ENCODE measurements at places on chromosomes 16 and 17. TPM values are rescaled to one million over a fixed set of nuclear protein-coding genes. Genes with fewer than 3 reads are reported as not detected.

SEZ6L2 gene
- 7.2 TPM for total RNA-seq

LGALS9 gene
- 17.4 TPM for total RNA-seq

KRT9 gene
- total RNA-seq: 0.44 TPM

DNAAF1 gene
- not detected for total RNA-seq

OTOP3 gene
- not detected for total RNA-seq

RNF43 gene
- 19.0 TPM for total RNA-seq

LPO gene
- total RNA-seq: 0.29 TPM

CASKIN2 gene
- 10.0 TPM for total RNA-seq

GLTPD2 gene
- not detected for total RNA-seq

DNA sequence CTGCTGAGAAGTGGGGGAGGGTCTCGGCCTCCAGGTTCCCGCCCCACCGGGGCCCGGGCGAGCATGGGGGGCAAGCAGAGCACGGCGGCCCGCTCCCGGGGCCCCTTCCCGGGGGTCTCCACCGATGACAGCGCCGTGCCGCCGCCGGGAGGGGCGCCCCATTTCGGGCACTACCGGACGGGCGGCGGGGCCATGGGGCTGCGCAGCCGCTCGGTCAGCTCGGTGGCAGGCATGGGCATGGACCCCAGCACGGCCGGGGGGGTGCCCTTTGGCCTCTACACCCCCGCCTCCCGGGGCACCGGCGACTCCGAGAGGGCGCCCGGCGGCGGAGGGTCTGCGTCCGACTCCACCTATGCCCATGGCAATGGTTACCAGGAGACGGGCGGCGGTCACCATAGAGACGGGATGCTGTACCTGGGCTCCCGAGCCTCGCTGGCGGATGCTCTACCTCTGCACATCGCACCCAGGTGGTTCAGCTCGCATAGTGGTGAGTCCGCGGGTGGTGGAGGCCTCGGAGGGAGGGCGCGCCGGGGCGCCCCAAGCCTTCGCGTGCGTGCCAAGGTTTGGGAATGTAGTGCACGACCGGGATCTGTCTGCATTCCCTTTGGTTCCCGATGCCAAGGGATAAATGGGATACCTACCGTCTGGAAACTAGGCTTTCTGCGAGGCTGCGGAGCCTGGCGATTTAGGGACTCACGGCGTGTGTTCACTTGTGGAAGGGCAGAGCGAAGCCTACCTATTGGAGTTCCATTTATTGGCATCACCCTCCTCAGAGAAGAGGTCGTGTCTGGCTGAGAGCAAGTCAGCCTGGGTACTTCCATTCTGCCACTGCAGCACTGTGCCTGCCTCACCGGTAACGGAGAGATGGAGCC lies 1.0 kb downstream of the ZNRF1 start:
- DNase-seq: peak; percentile 48

GRCh38 chr17:81722184-81723120 lies 10.4 kb downstream of the SLC25A10 start:
- peak; percentile 97 for DNase-seq

- peak; percentile 69 for DNase-seq
These were observed 38.4 kb downstream of the TSC2 start for GRCh38 chr16:2086106-2086742.

GRCh38 chr17:27968206-27968732 lies 74.2 kb upstream of the NLK start:
- no peak for DNase-seq

DNA sequence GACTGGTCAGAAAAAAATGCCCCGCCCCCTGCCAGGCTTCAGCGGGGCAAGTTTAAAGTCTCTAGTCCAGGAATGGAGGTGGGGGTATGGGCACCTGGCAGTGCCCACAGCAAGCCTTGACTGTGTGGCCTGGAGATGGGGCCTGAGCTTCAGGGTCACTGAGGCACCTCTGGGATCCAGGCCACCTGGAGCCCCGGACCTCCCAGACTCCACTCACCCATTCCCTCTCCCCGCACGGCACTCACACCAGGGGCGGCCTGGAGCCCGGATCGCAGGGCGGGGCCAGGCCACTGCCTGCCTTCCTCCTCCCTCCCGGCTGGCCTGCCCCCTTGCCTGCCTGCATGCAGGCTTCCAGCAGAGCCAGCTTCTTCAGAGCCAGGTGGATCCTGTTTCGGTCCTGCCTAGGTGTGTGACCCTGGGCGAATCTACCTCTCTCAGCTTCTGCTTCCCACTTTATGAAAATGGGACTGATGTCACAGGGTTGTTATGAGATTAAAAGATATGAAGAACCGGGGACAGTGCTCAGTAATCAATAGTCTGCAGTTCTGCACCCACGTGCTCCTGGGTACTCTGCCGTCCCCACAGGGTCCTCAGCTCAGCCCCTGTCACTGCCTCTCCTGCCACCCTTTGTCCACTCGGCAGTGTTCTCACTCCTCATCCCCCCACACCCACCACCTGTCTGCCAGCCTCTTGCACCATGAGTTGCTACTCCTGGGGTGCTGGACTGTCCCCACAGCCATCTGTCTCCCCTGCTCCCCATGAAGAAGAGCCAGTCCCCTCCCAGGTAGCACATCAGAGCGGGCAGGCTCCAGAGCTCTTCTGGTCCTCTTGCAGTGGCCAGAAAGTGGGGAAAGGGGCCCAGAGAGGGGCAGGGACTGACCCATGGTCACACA lies 1.2 kb upstream of the TCAP start:
- no peak for DNase-seq

GRCh38 chr16:2458887-2459646 lies 842 bp upstream of the TEDC2 start:
- DNase-seq: no peak

DNA sequence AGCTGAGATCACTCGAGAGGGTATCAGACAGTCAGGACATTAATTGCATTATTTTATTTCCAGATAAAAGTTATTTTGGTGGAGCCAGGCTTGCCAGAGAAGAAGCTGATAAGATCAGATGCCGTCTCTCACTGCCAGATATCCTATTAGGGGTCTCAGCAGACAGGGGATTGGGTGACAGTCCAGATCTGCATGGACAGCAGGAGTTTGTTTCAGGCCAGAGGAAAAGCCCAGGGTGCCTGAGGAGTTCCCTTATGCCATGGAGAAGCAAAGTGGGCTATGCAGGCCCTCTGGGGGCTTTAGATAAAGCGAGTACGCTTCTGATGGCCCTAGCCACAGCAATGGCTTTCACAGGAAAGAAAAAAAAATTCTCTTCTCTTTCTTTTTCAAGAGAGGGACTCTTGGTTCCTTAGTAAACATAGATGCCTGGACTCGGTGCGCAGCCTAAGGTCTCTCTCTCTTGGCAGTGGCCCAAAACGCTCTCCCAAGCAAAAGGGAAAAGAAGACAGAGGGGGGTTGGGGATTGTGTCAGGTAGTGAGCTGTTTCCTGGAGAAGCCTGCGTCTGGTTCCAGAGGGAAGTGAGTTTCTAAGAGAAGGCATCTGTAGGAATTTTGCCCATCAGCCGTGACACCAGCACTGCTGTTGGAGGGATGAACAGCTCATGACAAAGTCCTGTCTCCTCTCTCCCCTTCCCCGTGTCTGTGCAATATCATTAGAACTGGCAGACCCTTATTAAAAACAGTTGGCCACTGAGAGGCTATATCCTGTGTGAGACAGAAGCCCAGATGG lies 166.3 kb upstream of the FOXF1 start:
- no peak for DNase-seq

DNA sequence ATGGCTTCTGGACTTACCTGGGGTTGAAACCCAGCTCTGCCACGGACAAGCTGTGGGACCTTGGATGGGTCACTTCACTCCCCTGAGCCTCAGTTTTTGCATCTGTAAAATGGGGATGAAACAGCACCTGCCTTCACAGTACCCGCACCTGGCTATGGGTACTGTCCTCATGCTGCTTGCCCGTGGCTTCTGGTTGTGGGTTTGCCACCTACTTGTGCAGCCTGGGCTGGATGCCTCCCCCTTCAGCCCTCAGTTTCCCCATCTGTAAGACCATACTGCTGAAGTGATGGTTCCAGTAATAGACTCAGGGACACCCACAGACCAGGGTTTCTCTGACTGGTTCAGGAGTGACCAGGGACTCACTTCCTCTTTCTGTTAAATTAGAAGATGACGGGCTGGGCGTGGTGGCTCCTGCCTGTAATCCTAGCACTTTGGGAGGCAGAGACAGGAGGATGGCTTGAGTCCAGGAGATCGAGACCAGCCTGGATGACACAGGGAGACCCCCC lies 9.4 kb downstream of the GLIS2 start:
- no peak for DNase-seq

DNA sequence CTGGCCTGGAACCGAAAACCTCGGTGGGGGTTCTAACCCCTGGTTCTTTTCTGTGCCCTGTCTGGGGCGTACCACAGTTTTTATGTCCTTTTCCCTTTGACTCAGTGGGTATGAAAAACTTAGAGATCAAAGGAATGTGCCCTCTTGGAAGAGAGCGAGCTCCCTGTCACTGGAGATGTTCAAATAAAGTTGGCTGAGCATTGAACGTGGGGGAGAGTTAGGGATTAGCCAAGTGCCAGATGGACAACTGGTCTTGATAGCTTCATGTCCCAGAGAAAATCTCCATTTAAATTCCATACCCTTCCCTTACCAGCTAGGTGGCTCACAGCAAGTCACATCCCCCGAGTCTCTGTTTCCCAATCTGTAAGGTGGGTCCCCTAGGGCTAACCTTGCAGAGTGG lies 9.5 kb downstream of the ADGRG1 start:
- no peak for DNase-seq
